ACHN (cell line): ENCODE measurements at places on chromosomes 1 and 21.

GRCh38 chr1:17831597-17831996 lies 76.5 kb downstream of the ACTL8 start:
- peak; percentile 36 for DNase-seq

- peak; percentile 84 for DNase-seq
These were observed 89.0 kb upstream of the SERTAD4 start for GRCh38 chr1:210143465-210144062.

DNA sequence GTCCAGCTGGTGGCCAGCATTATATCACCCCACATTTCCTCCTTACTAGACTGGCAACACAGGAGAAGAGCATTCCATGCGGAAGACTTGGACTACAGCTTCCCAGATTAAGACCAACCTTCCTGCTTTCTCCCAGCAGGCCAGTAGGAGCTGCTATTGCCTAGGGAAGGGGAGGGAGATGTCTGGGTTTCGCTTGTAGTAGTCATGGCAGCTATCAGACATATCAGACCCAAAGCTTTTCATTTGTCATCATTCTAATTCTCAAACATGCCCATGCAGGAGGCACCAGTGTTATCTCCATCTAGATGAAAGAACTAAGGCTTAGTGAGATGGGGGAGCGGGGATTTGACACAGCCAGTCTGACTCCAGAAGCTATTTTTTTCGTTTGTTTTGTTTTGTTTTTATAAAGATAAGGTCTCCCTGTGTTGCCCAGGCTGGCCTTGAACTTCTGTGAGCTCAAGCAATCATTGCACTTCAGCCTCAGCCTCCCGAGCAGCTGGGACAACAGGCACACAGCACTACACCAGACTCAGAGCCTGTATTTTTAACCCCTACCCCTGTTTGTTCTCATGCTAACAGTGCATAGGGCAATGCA lies 4.5 kb downstream of the PLA2G2A start:
- peak; percentile 47 for DNase-seq

- no peak for DNase-seq
These were observed 60.4 kb downstream of the ALG14 start for GRCh38 chr1:95012389-95012788.

DNA sequence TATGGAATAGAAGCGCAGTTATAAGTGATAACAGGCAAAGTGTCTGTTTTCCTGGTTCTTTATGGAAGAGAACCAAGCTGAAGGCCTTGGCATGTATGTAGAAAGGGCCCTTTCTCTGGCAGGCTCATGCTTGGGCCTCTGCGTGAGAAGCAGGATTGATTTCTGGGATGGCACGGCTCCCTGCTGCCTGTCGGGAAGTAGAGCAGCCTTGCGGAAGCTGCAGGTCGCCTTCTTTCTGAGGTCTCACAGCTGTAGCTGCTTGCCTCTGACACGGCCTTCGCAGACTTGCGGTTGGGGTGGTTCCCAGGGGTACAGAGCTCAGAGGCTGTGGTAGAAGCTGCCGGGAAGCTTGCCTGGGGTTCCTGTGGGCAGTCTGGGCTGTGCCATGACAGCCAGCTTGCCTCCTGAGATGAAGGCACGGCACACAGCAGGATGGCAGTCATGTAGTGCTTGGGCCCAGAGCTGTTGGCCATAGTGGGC lies 39.4 kb downstream of the TRAPPC10 start:
- no peak for DNase-seq

- DNase-seq: no peak
These were observed 116.2 kb upstream of the KCNK1 start for GRCh38 chr1:233497679-233498078.

GRCh38 chr1:39184354-39184818 lies 20.1 kb upstream of the MACF1 start:
- DNase-seq: no peak

DNA sequence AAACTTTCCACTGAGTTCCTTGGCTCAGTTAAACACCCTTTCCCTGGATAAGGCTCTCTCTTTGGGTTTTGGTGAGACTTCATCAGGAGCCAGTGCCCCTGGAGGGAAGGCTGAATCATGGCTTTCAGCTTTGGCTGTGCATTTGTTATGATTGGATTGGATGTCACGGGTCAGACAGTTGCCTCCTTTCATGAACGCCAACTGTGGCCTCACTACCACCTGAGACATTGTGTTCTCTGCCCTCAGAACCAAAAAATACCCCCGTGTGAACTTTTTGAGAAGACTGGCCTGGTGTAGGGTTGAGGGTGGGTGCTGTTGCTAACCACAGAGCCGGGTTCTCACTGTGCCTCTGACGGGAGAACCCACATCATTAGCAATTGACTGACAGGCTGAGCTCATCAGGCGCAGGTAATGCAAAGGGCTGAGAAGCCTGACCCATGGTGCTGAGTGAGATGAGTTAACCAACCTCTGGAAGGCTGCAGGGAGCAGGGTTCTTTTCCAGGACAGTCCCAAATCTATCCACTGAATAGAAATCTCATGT lies 65.6 kb downstream of the HHAT start:
- no peak for DNase-seq

- no peak for DNase-seq
These were observed 170.8 kb downstream of the PLA2G4A start for GRCh38 chr1:186999506-186999905.

GRCh38 chr1:209597499-209597898 lies 14.0 kb downstream of the CAMK1G start:
- DNase-seq: no peak

DNA sequence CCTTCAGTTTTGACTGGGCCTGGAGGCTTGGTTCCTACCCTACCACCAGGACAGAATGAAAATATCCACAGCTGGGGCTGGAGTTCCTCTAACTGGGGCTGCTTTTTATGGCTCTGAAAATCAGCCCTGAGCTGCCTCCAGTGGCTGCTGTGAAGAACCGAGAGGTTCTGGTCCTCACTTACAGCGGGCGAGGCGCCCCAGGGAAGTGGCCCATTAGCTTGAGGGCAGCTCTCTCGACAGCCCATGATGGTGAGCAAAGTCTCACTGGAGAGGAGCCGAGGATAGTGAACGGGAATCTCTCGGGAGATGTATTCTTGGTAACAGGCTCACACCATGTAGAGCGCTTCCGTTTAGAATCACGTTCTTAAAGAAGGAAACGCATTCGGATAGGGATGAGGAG lies 459.7 kb downstream of the KIF26B start:
- DNase-seq: no peak

- no peak for DNase-seq
These were observed 26.2 kb upstream of the DIPK1A start for GRCh38 chr1:92987462-92987861.

DNA sequence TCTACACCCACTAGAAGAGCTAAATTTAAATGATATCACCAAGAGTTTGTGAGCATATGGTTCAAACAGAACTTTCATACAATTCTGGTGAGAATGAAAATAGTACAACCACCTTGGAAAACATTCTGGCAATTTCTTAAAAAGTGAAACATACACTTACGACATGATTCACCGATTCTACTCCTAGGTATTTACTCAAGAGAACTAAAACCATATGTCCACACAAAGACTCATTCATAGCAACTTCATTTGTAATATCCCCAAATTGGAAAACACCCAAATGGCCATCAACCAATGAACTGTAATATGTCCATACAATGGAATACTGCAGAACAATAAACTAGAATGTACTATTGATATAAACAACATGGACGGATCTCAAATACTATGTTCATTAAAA lies 51.2 kb upstream of the ADAM30 start:
- DNase-seq: no peak

DNA sequence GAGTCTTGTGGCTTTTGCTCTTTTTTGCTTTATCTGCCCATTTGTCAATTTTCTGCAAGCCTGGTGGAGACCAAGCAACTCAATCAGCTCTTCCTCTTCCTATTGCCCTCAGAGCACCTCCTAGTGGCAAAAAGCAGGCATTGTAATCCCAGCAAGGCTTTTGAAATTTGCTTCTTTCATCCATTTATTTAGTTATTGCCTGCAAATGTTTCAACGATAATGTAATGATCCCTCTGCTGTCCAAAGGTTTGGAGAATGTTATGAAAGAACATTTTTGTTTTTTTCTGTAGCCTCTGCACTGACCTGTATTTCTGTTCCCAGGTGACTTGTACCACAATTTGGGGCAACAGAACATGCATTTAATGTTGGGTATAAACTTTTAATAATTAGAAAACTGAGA lies 127.8 kb downstream of the GABPA start:
- peak; percentile 49 for DNase-seq

DNA sequence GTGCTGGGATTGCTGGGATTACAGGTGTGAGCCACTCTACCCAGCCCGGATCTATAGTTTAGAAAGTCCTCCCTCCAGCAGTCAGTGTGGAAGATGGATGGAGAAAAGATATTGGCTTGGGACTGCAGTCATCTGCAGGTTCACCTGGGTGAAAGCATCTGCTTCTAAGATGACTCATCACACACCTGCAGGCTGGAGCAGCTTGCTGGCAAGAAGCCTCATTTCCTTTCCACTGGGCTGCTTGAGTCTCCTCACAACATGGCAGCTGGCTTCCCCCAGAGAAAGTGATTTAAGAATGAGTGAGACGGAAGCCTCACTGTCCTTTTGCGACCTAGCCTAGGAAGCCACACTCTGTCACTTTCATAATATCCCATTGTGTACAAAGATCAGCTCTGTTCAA lies 50.0 kb downstream of the FOXO6 start:
- no peak for DNase-seq

DNA sequence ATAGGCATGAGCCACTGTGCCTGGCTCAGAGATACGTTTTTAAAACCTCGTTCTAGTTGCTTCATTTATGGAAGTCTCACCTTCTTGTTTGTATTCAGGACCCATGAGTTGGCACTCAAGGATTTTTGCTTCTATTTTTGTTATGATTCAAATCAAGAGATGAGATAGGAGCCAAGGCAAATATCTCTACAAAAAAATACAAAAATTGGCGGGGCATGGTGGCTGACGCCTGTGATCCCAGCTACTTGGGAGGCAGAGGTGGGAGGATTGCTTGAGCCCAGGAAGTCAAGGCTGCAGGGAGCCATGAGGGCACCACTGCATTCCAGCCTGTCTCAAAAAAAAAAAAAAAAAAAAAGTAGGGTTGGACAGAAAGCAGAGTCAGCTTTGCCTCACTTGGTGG lies 36.8 kb upstream of the ERRFI1 start:
- DNase-seq: no peak

DNA sequence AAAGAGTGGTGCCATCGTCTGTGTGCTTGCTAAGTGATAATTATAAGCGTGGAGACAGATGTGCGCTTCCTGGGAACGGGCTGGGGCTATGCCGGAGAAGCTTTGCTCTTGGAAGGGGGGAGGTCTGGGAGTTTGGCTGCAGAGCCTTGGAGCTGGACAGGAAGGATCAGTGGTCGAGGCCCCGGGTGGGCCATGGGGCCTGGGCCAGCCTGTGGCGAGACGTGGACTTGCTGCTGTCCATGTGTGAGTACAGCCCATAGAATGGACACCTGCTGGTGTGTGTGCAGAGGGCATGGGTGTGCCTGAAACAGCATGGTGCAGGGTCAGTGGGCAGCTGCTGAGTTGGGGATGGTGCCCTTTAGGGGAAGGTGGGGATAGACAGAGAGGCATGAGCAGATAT lies 121.3 kb downstream of the PCBP3 start:
- DNase-seq: no peak

- DNase-seq: no peak
These were observed 564.2 kb downstream of the SMYD3 start for GRCh38 chr1:245942856-245943255.

DNA sequence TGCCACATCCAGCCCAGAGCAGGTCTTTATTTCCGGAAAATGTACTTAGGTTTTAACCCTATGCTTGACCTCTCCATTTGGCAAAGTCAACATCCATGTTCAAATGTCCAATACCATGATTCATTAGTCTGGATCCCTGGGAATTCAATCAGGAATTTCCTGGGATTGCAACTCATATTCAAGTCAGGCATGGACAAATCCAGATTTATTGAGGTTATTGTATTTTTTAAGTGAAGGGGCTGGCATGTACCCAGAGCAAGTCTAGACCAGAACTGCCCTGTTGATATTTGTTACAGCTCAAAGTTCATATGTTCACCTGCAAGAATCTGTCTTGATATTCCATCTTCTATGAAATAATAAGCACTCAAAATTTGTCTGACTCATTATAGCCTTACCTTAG lies 521.1 kb downstream of the ADGRL2 start:
- DNase-seq: no peak

GRCh38 chr1:234645964-234646363 lies 36.0 kb upstream of the IRF2BP2 start:
- no peak for DNase-seq

DNA sequence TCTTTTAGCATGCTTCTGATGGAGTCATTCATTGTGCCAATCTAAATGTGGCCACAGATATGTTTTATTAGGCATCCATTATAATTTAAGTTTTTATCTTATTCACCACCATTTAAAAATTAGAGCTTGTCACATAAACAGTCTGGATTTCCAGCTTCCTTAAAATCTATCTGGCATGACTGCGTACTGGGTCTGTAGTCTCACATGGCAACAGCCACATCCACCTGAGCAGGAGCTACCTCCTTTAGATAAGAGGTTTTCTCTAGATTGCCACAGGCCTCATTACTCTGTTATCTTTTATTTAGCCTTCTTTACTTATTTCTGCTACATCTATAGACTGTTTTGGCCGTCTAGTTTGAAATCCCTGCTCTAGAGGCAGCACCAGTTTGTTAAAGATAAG lies 29.1 kb downstream of the B3GALT2 start:
- DNase-seq: no peak

DNA sequence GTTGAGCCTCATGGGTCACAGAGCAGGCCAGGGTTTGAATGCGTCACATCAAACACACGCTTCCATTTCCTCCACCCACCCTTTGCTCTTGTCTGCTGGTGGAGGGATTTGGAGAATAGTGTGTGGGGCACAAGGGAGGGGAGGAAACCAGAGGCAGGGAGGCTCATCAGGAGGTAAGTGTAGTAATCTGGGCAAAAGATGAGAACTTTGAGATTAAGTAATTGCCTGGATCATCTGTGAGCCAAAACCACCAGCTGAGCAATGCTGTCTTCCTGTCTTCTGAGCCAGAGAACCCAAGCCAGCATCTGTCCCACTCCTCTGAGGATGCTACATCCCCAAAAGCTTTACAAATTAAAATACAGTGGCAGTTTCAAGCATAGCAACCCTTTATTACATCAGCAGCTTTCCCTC lies 45.2 kb downstream of the C8B start:
- DNase-seq: no peak

DNA sequence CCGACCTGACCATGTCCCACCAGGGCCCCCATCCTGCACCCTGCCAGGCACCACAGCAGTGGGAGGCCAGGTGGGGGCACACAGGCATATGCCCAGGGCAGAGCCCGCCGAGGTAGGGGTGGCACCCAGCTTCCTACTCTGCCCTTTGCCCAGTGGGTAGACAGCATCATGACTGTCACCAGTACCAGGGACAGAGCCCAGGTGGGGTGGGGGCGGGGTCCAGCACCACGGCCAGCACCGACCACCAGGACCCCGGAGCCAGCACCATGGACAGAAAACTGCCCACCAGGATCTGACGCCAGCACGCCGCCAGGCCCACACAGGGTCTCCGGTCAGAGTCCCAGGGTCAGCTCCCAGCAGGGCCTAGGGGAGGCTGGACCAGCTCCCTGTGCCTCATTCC lies 3.8 kb downstream of the TAS1R3 start:
- no peak for DNase-seq

GRCh38 chr1:40162753-40163441 lies 1.7 kb downstream of the RLF start:
- DNase-seq: no peak
